ENCODE measurements at places on chromosomes 11 and 22.

DNA sequence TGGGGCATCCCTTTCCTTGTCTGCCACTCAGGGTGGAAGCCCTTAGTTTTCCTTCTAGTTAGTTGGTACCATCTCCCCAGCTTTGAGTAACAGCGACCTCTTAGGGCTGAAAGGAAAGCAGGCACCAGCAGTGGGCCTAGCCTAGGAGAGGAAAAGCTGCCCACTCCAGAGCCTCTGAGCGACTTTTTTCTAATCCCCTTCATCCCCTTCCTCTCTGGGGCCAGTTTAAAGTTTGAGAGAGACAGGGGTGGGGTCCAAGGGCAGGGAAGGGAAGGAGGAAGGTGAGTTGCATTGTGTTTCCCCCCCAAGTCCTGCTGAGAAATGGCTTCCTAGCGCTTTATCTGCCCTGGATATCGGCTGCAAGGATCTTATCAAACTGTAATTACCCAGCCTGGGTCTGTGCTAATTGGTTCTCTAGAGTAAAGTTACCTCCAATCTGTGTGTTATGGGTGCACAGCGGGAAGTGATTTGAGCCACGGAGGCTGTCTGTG lies 573.9 kb upstream of the CADM1 start:
- peaks cover 1% of the 10 kb centered on the region for H3K27me3 ChIP-seq
- H3K4me1 ChIP-seq: no peaks in the 10 kb centered on the region
- no peak for DNase-seq
- no peaks in the 10 kb centered on the region for H3K36me3 ChIP-seq
- no peak overlapping the region for H3K4me3 ChIP-seq

- no peaks in the 10 kb centered on the region for H3K4me1 ChIP-seq
- H3K36me3 ChIP-seq: no peaks in the 10 kb centered on the region
- no peak overlapping the region for H3K27ac ChIP-seq
- H3K4me3 ChIP-seq: no peak overlapping the region
- no peak for DNase-seq
These were observed 117.4 kb downstream of the TRIM29 start for GRCh38 chr11:120020486-120020885.

DNA sequence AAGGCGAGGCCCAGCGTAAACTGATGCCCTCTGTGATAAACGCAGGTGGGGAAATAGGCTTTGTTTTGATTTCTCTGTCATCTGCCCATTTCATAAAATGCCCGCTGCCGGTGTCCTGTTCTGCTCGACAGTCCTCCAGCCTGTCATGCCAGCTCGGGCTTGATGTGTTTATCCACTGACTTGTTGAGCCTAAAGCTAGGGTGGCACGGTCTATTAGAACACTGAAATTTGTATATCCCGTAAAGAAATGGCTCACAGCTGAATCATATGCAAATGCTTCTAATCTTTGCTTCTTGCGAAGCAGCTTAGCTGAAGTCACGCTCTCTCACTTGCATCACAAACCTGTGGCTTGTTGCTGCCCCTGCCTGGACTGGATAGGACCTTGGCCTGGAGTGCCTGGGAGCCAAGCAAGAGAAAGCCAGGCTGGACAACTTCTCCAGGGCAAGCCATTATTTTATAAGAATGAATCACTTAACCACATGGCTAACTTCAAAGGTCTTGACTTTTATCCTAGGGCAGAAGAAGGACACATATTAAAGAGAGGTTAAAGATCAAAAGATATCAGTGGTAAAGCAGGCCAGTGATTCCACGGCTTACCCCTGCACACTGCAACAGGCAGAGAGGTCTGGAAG lies 33.1 kb downstream of the EHF start:
- no peaks in the 10 kb centered on the region for H3K36me3 ChIP-seq
- H3K27me3 ChIP-seq: peaks cover 68% of the 10 kb centered on the region
- peaks cover 55% of the 10 kb centered on the region for H3K4me1 ChIP-seq
- peak; percentile 23 for DNase-seq
- no peak overlapping the region for H3K4me3 ChIP-seq

GRCh38 chr11:34744511-34744910 lies 123.6 kb downstream of the EHF start:
- no peak overlapping the region for H3K4me3 ChIP-seq
- peaks cover 18% of the 10 kb centered on the region for H3K27me3 ChIP-seq
- no peak for DNase-seq
- H3K27ac ChIP-seq: no peak overlapping the region
- H3K36me3 ChIP-seq: no peaks in the 10 kb centered on the region
- no peaks in the 10 kb centered on the region for H3K4me1 ChIP-seq

- H3K36me3 ChIP-seq: no peaks in the 10 kb centered on the region
- no peak overlapping the region for H3K27ac ChIP-seq
- peaks cover 3% of the 10 kb centered on the region for H3K27me3 ChIP-seq
- no peak for DNase-seq
- no peaks in the 10 kb centered on the region for H3K4me1 ChIP-seq
These were observed 59.1 kb upstream of the FGF3 start for GRCh38 chr11:69878144-69878883.

DNA sequence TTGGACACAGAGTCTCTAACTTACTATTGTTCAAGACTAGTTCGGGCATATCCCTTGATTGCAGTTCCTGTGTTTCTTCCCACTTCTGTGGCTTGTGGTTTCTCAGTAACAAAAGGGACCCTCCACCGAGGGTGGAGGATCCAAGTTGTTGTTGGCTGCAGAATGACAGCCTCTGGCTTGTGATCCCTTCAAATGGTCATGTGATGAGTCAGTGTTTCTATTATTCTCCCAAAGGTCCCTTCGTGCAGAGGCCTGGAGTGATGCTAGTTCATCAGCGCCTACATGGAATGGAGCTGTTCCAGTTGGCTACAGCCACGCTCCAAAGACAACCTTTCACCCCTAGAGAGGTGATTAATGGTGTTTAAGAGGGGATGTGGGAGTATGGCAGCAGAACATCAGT lies 2.6 kb upstream of the VWCE start:
- peaks cover 6% of the 10 kb centered on the region for H3K27me3 ChIP-seq
- no peak overlapping the region for H3K27ac ChIP-seq
- DNase-seq: no peak
- H3K36me3 ChIP-seq: peaks cover 45% of the 10 kb centered on the region
- no peak overlapping the region for H3K4me3 ChIP-seq

GRCh38 chr11:59173080-59173963 lies 1.4 kb downstream of the DTX4 start:
- peak overlapping the region; percentile 26 for H3K27ac ChIP-seq
- peaks cover 15% of the 10 kb centered on the region for H3K4me1 ChIP-seq
- peak; percentile 10 for DNase-seq
- H3K27me3 ChIP-seq: peaks cover 24% of the 10 kb centered on the region
- H3K4me3 ChIP-seq: peak overlapping the region; percentile 77
- no peaks in the 10 kb centered on the region for H3K36me3 ChIP-seq

- H3K27ac ChIP-seq: no peak overlapping the region
- H3K4me3 ChIP-seq: no peak overlapping the region
- H3K27me3 ChIP-seq: peaks cover 12% of the 10 kb centered on the region
- H3K36me3 ChIP-seq: no peaks in the 10 kb centered on the region
- no peak for DNase-seq
These were observed 2.5 kb downstream of the CDC42EP2 start for GRCh38 chr11:65317025-65317786.

GRCh38 chr11:118200901-118201680 lies 23.7 kb downstream of the JAML start:
- no peak overlapping the region for H3K27ac ChIP-seq
- no peaks in the 10 kb centered on the region for H3K27me3 ChIP-seq
- DNase-seq: peak; percentile 58
- H3K36me3 ChIP-seq: peaks cover 42% of the 10 kb centered on the region
- no peak overlapping the region for H3K4me3 ChIP-seq

DNA sequence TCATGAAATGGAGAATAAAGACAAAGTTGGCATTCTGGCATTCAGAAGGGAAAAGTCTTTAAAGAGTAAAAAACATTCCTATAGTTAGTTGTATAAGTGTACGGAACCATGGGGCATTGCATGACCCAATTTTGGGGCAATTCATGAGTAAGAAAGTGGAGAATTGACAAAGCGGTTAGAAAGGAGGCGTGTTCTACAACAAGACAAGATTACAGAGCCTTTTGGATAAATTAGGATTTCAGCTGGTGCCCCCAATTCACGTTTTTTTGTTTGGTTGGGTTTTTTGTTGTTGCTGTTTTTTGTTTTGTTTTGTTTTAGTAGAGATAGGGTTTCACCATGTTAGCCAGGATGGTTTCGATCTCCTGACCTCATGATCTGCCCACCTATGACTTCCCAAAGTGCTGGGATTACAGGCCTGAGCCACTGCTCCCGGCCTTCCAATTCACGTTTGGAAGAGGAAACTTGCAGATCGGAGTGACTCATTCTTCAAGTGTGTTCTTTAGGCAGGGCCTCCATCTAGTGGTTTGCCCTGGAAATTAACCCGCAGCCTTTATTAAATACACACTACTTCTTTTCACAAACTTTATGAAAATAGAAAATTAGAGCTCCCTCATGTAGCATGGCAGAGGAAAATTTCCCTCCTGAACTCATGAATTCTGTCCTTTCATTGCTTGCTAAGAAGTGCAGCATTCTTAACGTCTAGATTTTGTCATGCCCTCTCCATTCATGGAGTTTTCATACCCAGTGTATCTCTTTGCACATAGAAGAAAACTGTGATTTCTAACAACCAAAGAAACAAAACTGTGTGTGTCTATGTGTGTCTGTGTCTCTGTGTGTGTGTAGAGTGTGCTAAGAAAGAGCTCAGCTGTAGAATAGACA lies 118.1 kb downstream of the BBOX1 start:
- H3K36me3 ChIP-seq: no peaks in the 10 kb centered on the region
- H3K4me3 ChIP-seq: no peak overlapping the region
- peak; percentile 1 for DNase-seq
- peaks cover 9% of the 10 kb centered on the region for H3K27me3 ChIP-seq
- H3K4me1 ChIP-seq: no peaks in the 10 kb centered on the region

DNA sequence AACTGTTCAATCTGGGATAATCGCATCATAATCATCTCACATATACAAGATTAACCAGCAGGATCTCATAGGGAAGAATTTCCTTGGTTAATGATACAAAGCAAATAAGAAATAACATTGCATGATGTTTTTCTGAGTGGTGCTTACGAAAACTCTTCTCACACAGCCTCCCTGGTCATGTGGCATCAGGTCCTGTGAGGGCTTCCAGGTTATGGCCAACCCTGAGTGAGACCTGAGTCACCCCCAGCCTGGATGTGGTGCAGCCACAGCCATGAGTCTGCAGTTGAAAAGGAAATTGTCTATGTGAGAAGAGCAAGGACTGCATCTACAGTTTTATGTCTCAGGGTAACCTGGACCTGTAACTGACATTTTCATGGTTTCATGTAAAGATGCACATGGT lies 90.5 kb upstream of the XKR3 start:
- H3K4me3 ChIP-seq: no peak overlapping the region
- no peaks in the 10 kb centered on the region for H3K36me3 ChIP-seq
- no peak for DNase-seq
- peaks cover 21% of the 10 kb centered on the region for H3K27me3 ChIP-seq
- no peaks in the 10 kb centered on the region for H3K4me1 ChIP-seq

DNA sequence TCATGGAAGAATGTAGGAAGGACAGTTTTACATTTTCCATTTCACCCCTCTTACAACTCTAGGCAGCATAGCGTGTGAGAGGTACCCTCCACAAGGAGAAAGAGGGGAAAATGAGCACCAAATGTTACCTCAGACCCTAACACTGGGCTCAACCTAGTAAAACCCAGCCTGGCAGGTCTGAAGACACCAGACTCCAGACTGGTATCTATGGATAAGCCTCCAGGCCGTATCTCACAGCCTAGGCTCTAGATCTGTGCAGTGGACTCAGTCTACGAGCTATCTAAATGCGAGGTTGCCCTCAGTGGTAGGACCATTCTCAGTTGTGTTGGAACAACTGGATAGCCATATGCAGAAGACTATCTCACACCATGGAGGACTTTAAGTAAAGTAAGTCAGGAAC lies 10.5 kb downstream of the TRIM5 start:
- H3K4me3 ChIP-seq: no peak overlapping the region
- H3K27me3 ChIP-seq: no peaks in the 10 kb centered on the region
- DNase-seq: no peak
- peaks cover 7% of the 10 kb centered on the region for H3K4me1 ChIP-seq
- no peak overlapping the region for H3K27ac ChIP-seq
- peaks cover 33% of the 10 kb centered on the region for H3K36me3 ChIP-seq

GRCh38 chr11:76238551-76238950 lies 32.2 kb upstream of the WNT11 start:
- no peak overlapping the region for H3K4me3 ChIP-seq
- peaks cover 9% of the 10 kb centered on the region for H3K36me3 ChIP-seq
- DNase-seq: no peak
- peaks cover 30% of the 10 kb centered on the region for H3K4me1 ChIP-seq
- peaks cover 7% of the 10 kb centered on the region for H3K27me3 ChIP-seq

DNA sequence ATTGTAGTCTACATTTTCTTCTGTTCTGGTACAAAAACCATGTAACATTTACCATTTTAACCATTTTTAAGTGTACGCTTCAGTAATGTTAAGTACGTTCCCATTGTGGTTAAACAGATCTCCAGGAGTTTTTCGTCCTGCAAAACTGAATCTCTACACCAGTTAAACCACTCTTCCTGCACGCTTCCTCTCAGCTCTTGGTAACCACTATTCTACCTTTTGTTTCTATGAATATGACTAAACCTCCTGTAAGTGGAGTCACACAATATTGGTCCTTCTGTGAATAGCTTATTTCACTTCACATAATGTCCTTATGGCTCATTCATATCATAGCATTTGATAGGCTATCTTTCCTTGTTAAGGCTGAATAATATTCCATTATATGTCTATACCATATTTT lies 7.1 kb upstream of the EXT2 start:
- H3K27me3 ChIP-seq: no peaks in the 10 kb centered on the region
- H3K4me3 ChIP-seq: no peak overlapping the region
- DNase-seq: no peak
- peaks cover 11% of the 10 kb centered on the region for H3K36me3 ChIP-seq
- no peaks in the 10 kb centered on the region for H3K4me1 ChIP-seq

DNA sequence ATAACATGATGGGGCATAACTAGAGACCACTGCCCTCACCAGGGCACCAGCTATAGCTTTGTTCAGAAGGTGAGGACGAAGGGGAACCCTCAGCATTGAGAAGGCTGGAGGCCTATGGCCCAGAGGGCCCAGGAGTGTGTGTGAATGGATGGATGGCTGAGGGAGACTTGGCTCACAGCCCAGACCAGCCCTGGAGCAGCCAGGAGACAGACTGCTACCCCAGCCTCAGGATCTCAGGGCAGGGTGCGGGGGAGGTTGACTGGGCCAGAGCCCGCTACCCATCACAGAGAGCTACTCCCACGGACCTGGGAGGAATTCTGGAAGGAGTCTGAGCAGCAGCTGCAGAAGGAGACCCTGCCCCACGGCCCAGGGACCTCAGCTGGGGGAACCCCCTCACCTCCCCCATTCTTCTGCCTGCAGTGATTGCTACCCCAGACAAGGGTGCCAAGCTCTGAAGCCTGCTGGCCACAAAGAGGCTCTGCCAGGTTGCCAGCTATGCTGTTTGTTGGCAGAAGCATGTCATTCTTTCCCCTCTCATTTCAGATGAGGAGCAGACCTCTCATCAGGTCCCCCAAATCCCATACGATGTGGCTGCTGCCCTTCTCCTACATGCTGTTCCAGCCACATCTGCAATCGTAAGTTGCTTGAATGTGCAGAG lies 5.4 kb upstream of the CSDC2 start:
- no peak overlapping the region for H3K4me3 ChIP-seq
- peaks cover 9% of the 10 kb centered on the region for H3K4me1 ChIP-seq
- H3K27ac ChIP-seq: no peak overlapping the region
- H3K36me3 ChIP-seq: no peaks in the 10 kb centered on the region

- peaks cover 87% of the 10 kb centered on the region for H3K36me3 ChIP-seq
- no peaks in the 10 kb centered on the region for H3K27me3 ChIP-seq
- peak overlapping the region; percentile 25 for H3K4me3 ChIP-seq
- H3K27ac ChIP-seq: peak overlapping the region; percentile 75
These were observed 31.3 kb upstream of the YPEL1 start for GRCh38 chr22:21766691-21767462.

GRCh38 chr22:42410708-42411107 lies 21.5 kb downstream of the NFAM1 start:
- DNase-seq: no peak
- no peak overlapping the region for H3K4me3 ChIP-seq
- no peak overlapping the region for H3K27ac ChIP-seq
- H3K4me1 ChIP-seq: no peaks in the 10 kb centered on the region

All from activated naive CD8-positive, alpha-beta T cell treated with anti-CD3 and anti-CD28 coated beads, Interleukin-2, amount 50 U/mL, for 24 hours (primary cell).